ENCODE measurements at places on chromosomes 3 and 15. TPM values are rescaled to one million over a fixed set of nuclear protein-coding genes. Genes with fewer than 3 reads are reported as not detected.

The SPTSSB gene
- not detected for total RNA-seq

The ECE2 gene
- total RNA-seq, result not detected

The TUSC7 gene
- not detected for total RNA-seq

The CYP8B1 gene
- not detected for total RNA-seq

The RFX7 gene
- total RNA-seq, result 6.2 TPM

The IQCH gene
- total RNA-seq, result 1.9 TPM

The TM4SF1 gene
- 44.9 TPM for total RNA-seq

The GRAMD1C gene
- 2.8 TPM for total RNA-seq

The CCR8 gene
- total RNA-seq, result not detected

All from placental pericyte (primary cell).